ENCODE measurements at places on chromosomes 5 and 9. TPM values are rescaled to one million over a fixed set of nuclear protein-coding genes. Genes with fewer than 3 reads are reported as not detected.

DNA sequence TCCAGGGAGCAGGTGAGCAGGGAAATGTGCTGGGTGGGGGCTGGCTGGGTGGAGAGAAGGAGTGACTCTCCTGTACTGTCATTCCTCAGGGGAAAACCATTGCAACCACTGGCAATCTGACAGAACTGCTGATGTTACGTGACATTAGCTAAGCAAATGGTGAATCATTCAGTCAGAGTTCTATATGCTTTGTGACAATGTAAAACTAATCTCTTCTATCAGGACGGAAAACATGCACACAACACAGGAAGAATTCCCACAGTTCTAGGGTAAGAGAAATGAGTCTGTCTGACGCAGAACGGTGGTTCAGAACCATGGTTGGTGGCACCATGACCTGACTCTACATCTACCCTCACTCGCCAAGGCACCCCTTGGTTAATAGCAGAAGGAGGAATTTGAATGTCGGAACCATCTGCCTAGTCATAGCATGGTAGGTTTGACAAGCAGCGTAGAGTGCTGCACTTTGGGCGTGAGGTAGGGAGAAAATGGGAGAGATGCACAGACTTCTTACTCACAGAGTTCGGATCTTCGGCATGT lies 243.6 kb upstream of the PANK3 start:
- no peaks in the 10 kb centered on the region for H3K27me3 ChIP-seq
- DNase-seq, result no peak
- H3K36me3 ChIP-seq, result no peaks in the 10 kb centered on the region
- no peaks in the 10 kb centered on the region for H3K4me1 ChIP-seq
- H3K4me3 ChIP-seq, result no peak overlapping the region
- H3K27ac ChIP-seq, result peak overlapping the region; percentile 13

- DNase-seq, result no peak
- H3K27ac ChIP-seq, result no peak overlapping the region
- peaks cover 6% of the 10 kb centered on the region for H3K4me1 ChIP-seq
- H3K4me3 ChIP-seq, result peak overlapping the region; percentile 76
These were observed 1.7 kb downstream of the FKBP15 start for GRCh38 chr9:113219186-113219936.

GRCh38 chr5:150208187-150209098 lies 18.6 kb downstream of the SLC6A7 start:
- H3K4me1 ChIP-seq, result no peaks in the 10 kb centered on the region
- no peak overlapping the region for H3K4me3 ChIP-seq
- H3K36me3 ChIP-seq, result no peaks in the 10 kb centered on the region
- H3K27me3 ChIP-seq, result no peaks in the 10 kb centered on the region

DNA sequence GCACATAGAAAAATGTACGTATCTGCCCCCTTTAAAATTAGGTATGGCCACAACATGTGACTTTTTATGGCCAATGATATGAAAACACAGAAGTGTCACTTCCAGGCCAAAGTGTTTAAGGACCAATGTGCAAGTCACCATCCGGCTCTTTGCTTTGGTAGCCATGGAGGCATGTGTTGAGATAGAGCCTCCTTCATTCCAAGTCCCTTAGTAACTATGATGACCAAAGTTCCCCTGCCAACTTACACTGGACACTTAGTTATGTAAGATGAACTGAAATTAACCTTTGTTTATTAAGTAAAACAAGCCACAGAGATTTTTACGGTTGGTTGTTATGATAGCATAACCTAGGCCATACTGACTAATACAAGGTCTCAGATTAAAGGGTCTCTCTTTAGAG lies 51.0 kb downstream of the FBN2 start:
- H3K4me3 ChIP-seq, result no peak overlapping the region
- no peaks in the 10 kb centered on the region for H3K36me3 ChIP-seq
- H3K27ac ChIP-seq, result no peak overlapping the region
- DNase-seq, result no peak
- H3K4me1 ChIP-seq, result no peaks in the 10 kb centered on the region

DNA sequence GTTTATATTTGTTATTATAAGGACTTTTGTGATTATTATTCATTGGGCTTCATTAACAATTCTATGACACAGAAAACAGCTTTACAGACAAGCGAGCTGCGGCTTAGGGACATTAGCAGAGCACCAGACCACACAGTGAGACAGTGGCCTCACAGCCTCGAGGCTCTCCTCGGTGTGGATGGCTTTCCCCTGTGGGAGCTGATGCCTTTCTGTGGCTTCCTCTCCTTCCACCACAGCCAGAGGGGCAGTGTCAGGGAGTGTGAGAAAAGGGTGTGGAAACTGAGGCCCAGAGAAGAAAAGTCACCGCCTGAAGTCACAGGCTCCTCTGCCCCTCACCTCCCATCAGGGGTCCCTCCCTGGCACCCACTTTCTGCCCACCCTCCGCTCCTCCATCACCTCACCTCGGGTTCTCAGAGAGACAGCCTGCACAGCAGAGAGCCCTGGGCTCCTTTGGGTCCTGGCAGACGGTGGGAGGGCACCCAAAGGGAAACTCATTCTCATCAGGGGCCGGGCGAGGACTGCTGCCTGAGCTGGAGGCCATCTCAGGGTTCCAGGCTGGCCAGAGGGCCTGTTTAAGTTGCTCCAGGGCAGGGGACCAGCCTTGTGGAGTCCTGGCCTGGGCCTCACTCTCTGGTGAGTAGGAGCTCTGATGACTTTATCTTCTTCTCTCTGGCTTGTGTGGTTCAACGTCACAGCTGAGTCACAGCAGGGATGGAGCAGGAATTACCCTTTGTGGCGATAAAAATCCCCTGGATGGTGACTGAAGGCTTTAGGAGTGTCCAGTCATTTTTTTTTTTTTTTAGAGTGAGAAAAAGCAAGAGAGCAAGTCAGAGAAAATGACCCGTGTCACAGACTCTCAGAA lies 830 bp downstream of the TRAF1 start:
- no peaks in the 10 kb centered on the region for H3K27me3 ChIP-seq
- no peak overlapping the region for H3K27ac ChIP-seq
- H3K4me1 ChIP-seq, result no peaks in the 10 kb centered on the region

DNA sequence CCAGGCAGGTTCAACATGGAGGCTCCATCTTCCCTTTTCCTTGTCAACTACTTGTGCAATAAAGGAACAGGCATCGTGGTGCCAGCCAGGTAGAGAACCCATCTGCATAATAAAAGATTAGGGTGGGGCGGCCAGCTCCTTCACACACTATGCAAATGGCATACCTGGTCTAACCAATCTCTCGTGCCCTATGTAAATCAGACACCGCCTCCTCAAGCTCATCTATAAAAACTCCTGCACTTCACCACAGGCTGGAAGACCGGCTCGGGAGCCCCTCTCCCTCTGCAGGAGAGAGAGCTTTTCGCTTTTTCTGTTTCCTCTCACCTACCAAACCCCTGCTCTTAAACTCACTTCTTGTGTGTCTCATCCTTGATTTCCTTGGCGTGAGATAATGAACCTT lies 244.3 kb upstream of the PUM3 start:
- H3K4me3 ChIP-seq, result no peak overlapping the region
- no peaks in the 10 kb centered on the region for H3K27me3 ChIP-seq
- no peak overlapping the region for H3K27ac ChIP-seq

Gene NIM1K
- total RNA-seq, result 0.48 TPM

Gene MUSK
- 0.32 TPM for total RNA-seq

Gene OR1N1
- total RNA-seq, result not detected

Gene EIF4E1B
- total RNA-seq, result not detected

Gene PPIC
- total RNA-seq, result 33.1 TPM
